Common myeloid progenitor, CD34-positive (primary cell): ENCODE measurements at places on chromosomes 16 and 17.

DNA sequence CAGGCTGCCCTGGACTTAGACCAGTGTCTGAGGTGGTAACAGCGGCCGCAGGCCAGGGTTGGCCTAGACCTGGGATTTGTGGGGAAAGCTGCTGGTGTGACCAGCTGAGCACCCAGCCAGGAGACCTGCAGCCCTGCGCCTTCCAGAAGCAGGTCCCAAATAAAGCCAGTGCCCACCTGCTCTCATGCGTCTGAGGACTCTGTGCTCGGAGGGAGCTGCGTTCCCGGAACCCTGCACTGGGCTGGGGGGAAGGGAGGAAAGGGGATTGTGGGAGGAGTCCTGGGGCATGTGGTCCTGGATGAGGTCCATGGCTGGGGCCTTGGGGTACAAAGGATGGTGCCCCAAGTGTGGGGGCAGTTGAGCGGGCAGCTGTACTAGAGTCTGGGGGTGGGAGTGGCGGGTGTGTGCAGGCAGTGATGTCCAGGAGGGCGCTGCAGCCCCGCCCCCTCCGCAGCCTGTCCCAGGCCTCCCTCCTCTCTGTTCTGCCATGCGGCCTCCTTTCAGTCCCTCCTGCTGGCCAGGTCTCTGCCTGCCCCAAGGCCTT is 1.8 kb upstream of the NECAB2 start:
- no peak for DNase-seq

GRCh38 chr17:69511250-69511649 is 96.8 kb downstream of the MAP2K6 start:
- DNase-seq, result no peak

GRCh38 chr16:60810250-60810649 is 1226.0 kb downstream of the CDH8 start:
- DNase-seq, result no peak

DNA sequence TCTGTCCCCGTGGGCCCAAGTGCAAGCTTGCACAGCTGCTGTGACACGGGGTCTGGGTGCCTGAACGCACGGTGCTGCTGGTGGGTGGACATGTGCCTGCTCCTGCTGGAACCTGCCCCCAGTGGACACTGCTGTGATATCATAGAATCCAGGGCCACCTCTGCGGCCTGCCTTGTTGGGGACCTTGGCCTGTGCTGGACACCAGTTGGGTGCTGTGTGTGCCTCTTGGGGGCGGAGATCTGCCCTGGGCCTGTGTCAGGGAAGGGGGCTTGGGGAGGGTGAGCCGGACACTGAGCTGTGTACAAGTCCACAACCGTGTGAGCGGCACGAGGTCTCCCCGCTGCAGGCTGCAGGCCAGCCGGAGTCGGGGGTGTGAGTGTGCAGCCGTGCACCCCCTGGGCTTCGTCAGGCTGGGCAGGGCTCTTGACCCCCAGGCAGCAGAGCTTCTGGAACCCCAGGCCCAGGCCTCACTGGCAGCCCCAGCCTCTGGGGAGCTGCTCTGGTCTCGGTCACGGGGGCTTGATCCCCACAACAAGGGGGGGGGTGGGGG is 33.3 kb downstream of the GSE1 start:
- no peak for DNase-seq

- no peak for DNase-seq
These were observed 35.7 kb upstream of the CCL2 start for GRCh38 chr17:34219405-34219804.

DNA sequence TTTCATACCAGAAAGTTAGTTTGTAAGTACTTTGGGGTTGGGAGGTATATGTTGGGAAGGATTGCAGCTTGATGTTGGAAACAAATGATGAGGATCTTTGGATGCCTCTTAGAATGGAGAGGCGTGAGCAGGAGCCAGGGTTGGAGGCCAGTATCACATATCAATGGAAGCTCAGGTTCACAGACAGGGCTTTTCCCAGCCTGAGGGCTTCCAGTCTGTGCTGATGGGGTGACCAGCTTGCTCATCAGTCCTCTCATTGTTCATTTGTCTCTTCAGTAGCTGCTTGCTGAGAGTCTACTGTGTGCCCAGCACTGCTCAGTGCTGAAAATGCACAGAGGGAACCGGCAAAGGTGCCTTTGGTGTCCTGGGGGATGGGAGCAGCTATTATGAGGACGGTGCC is 5.8 kb downstream of the DNAAF1 start:
- DNase-seq, result no peak

- DNase-seq, result no peak
These were observed 29.9 kb downstream of the NOG start for GRCh38 chr17:56623383-56623782.

DNA sequence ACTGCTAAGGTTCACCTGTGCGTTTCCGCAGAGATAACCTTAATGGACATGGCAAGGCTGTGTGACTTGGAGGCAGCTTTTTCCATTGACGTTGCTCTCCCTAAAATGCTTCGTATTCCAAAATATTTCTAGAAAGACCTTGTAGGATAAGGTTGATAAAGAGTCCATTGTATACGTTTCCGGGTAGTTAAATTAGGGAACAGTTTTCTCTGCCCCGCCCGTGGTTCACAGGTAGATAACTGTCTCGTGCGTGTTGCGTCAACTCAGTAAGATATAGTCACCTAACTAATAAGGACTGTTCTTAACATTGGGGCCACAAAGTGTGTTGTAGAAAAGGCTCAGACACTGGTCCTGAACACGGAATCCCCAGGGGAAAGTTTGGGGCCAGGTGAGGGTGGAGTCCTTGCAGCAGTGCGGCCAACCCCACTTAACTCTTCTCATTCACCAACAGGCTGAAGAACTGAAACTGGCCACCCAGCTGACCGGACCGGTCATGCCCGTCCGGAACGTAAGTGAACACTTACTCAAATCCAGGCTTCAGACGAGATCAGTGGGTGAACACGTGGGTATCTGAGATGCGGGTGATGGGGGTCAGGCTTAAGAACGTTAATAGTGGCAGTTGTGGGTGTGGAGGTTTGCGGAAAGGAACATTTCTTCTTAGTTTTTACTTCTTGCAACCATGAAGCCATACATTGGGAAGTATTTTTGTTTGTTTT is 1.6 kb downstream of the RPL13 start:
- no peak for DNase-seq

DNA sequence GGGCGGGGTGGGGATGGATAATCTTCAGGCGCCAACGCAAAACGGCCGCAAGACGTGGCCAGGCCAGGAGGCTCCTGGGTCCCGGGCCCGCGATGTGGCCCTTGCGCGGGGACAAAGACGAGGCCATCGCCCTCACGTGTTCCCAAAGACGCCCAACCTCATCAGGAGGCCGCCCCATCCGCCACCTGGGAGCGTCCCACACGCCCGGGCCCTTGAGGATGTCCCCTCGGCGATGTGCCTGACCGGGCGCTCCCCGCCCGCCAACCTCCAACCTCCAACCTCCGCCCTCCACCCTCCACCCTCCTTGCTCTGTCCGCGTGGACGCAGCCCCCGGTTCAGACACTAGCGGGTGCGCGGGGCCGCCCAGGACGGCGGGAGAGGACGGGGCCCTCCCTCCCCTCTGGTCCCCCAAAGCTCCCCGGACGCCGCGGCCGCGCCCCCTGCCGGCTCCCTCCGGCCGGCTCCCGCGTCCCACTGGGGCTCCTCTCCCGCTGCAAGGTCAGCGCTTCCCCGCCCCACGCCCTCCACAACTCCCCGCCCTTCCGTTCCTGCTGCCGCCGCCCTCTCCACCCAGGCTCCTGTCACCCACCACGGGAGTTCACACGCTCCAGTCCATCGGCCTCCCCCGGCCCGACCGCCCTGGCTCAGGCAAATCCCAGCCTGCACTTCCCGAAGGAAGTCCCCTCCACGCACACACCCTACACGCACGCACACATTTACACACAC is 250.8 kb upstream of the RPL38 start:
- DNase-seq, result peak; percentile 48

- no peak for DNase-seq
These were observed 4.6 kb upstream of the TEDC2 start for GRCh38 chr16:2455081-2455845.

- no peak for DNase-seq
These were observed 2.8 kb upstream of the RAB37 start for GRCh38 chr17:74734256-74734655.

DNA sequence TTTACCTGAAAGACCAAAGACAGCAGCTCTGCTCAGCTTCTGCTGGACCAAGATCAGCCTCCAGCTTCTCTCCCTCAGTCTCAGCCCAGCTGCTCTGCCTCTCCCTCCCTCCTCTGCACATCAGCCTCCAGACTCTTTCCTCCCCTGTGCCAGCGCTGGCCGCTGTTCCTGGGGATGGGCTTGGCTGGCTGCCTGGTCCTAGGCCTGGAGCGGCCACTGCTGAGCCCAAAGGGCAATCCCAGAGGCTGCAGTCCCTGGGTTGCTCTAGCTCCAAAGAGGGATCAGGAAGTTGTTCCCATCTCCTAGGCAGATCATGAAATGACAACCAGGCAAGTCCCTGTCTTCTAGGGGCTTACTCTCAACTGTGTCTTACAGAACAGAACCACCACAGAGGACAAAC is 31.3 kb downstream of the DCUN1D3 start:
- DNase-seq, result no peak

DNA sequence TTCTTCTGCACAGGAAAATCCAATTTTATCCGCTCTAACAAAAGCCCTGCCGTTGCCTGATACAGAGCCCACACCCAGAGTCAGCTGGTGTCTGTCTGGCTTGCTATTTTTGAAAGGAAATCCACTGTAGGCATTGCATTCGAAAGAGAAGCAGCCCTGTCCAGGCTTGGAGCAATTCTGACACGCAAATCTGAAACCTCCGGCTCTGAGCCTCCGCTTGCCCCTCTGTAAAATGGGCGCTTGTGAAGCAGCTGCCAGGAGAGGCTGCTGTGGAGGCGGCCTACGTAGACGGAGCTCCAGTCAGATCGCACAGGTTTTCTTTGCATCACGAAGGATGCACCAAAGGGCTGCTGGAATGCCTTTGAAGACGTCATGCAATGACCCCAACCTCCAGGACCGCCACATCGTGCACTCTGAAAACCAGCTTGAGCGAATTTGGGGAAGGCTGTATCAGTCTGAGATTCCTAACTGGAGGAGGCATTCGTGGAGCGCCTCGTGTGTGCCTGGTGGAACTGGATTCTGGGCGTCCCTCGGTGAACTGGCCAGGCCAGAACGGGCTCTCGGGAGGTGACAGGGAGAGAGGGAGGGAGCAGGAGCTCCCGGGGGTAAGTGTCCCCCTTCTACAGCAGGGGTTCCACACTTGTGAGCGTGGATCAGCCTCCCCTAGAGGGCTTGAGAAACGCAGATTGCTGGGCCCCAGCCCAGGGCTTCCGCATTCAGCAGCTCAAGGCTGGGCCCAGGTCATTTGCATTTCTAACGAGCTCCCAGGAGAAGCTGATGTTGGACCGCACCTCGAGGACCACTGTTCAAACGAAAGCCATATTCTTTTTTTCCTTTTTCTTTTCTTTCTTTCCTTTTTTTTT is 215.5 kb downstream of the MRTFB start:
- DNase-seq, result no peak

GRCh38 chr17:58082870-58083490 is at the start of gene DYNLL2:
DYNLL2 (plus strand) TSS chr17:58083419; CDS start chr17:58087091, 3,672 bp downstream.
- peak; percentile 89 for DNase-seq

GRCh38 chr16:3182608-3183444 is 5.2 kb upstream of the OR1F1 start:
- DNase-seq, result no peak

GRCh38 chr17:78127239-78127887 is 1.2 kb downstream of the TMC6 start:
- DNase-seq, result peak; percentile 77

- DNase-seq, result no peak
These were observed 5.5 kb upstream of the NCBP3 start for GRCh38 chr17:3851461-3852100.

DNA sequence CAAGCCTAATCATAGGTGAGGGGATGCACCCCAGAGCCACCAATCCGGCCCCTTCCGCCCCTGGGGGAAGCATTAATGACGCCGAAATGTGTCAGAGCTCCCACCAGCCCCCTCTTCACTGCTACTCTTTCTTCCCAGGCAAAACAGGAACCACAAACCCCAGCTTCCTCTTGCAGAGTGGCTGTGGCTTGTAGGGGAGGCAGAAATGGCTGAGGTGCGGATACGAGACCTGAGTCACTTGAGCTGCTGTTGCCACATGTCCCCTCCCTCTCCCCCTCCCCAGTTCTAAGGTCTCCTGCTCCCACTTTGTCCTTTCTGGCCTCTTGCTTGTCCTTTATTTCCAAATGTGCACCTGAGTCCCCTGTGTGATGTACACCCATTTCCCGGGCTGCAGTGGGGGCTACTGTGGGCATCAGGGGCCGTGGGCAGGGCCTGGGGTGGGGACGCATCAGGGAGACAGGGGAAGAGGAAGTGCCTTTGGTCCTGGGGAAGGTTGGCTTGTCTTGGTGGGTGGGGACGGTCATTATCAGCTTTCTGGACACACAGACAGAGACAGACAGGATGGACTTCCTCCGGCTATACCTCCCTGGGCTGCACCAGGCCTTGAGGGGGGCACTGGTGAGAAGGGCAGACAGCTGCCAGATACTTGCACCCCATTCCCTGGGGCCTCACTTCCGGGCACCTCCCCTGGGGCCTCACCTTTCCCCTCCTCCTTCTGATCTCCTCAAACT is at the start of gene APOBR:
APOBR (plus strand) TSS at position 523 of the 731 bp plus-strand sequence; CDS start at position 562, 39 bp downstream.
- peak; percentile 99 for DNase-seq
